Progenitor cell of endocrine pancreas (in vitro differentiated cells): ENCODE measurements at places on chromosomes 5 and 9. TPM values are rescaled to one million over a fixed set of nuclear protein-coding genes. Genes with fewer than 3 reads are reported as not detected.

DNA sequence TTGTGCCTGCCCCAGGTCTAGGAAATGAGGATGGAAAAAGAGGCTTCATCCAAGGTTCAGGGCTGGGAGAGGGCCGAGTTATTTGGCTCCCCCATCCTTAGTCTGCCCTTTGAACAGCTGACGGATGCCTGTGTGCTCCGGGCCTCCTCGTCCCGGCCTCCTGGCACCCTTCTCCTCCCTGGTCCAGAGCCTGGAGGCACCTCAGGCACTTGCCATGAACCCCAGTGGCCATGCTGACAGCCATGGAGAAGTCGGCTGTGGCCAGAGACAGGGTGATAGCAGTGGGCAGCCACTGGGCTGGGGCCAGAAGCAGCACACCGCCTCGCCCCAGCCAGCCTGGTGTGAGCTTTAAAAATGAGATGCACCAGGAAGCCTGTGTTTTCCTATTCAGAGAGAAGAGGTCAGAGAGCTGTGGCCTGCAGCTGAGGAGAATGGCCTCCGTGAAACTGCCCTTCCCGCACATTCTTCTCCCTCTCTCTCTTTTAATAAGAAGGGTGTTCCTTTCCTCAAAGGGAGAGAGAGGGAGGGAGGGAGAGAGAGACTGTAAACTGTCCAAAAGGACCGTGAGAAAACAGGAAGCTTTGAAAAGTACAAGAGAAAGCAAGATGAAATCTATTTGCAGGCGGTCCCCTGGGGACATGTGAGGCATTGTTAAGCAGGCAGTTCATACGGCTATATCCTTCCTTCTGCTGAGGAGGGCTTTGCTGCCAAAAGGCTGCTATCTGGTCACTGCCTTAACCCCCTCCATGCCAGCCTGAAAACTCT is 55.3 kb downstream of the ZNF366 start:
- H3K27me3 ChIP-seq = peaks cover 12% of the 10 kb centered on the region
- H3K4me1 ChIP-seq = no peaks in the 10 kb centered on the region
- DNase-seq = no peak
- H3K36me3 ChIP-seq = no peaks in the 10 kb centered on the region

- no peak for DNase-seq
- H3K4me3 ChIP-seq = no peak overlapping the region
- H3K36me3 ChIP-seq = peaks cover 4% of the 10 kb centered on the region
- peaks cover 41% of the 10 kb centered on the region for H3K4me1 ChIP-seq
- H3K27ac ChIP-seq = peak overlapping the region; percentile 31
Measured at GRCh38 chr5:122419142-122419894, 107.3 kb downstream of the SNCAIP start.

- H3K4me1 ChIP-seq = peaks cover 13% of the 10 kb centered on the region
- no peak overlapping the region for H3K27ac ChIP-seq
- no peak for DNase-seq
- H3K4me3 ChIP-seq = no peak overlapping the region
- peaks cover 45% of the 10 kb centered on the region for H3K27me3 ChIP-seq
Measured at GRCh38 chr9:84103651-84104377, 123.2 kb downstream of the RMI1 start.

- peaks cover 6% of the 10 kb centered on the region for H3K4me1 ChIP-seq
- no peaks in the 10 kb centered on the region for H3K36me3 ChIP-seq
- no peak overlapping the region for H3K27ac ChIP-seq
Measured at GRCh38 chr9:135533113-135533512, 11.9 kb downstream of the LCN1 start.

DNA sequence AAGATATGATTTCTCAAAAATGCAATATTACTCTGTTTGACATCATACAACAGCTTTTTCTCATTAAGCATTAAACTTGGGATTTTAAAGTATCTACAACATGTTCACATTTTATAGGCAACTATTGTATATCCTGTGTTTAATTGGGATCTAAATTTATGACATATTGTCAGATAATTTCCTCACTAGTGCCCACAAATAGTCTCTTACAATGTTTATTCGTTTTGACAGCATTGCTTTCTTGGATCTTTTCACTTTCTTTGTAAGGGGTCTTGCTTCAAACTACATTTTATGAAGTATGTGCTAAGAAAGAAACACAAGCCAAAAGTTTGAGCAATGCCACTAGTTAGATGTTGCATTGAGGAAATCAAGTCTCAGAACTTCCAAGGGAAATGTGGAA is 285.1 kb downstream of the TMEM167A start:
- no peak overlapping the region for H3K27ac ChIP-seq
- H3K4me3 ChIP-seq = no peak overlapping the region
- H3K4me1 ChIP-seq = peaks cover 2% of the 10 kb centered on the region
- no peak for DNase-seq
- no peaks in the 10 kb centered on the region for H3K27me3 ChIP-seq

- DNase-seq = no peak
- no peak overlapping the region for H3K4me3 ChIP-seq
- no peaks in the 10 kb centered on the region for H3K36me3 ChIP-seq
- H3K4me1 ChIP-seq = peaks cover 6% of the 10 kb centered on the region
- H3K27me3 ChIP-seq = peaks cover 11% of the 10 kb centered on the region
Measured at GRCh38 chr5:677131-678101, 15.7 kb downstream of the TPPP start.

GRCh38 chr9:133321411-133321935 is 14.5 kb downstream of the SURF6 start:
- H3K4me3 ChIP-seq = no peak overlapping the region
- no peak overlapping the region for H3K27ac ChIP-seq
- H3K4me1 ChIP-seq = no peaks in the 10 kb centered on the region
- H3K36me3 ChIP-seq = no peaks in the 10 kb centered on the region

DNA sequence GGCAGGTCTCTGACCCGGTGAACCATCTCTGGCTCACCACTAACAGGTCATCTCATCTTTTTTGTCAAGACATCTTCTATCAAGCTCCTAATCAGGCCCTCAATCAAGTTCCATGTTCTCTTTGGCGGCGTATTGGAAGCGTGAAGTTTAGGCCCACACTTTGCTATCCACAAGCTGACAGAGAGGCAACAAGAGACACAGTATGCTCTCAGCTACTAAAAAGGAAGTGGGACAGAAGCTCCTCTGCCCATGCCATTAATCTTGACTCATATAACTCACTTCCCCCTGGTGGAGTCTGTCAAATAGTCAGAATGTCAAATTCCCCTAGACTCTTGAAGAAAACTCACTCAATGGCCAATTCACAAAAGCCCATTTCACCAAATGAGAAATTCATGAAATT is 77.6 kb upstream of the TMC1 start:
- H3K4me1 ChIP-seq = peaks cover 3% of the 10 kb centered on the region
- no peaks in the 10 kb centered on the region for H3K36me3 ChIP-seq
- no peak for DNase-seq

- H3K36me3 ChIP-seq = no peaks in the 10 kb centered on the region
- peaks cover 25% of the 10 kb centered on the region for H3K4me1 ChIP-seq
- H3K27me3 ChIP-seq = no peaks in the 10 kb centered on the region
- no peak for DNase-seq
Measured at GRCh38 chr9:125632321-125633115, 74.5 kb downstream of the MAPKAP1 start.

- no peaks in the 10 kb centered on the region for H3K27me3 ChIP-seq
- H3K4me1 ChIP-seq = peaks cover 2% of the 10 kb centered on the region
- peaks cover 2% of the 10 kb centered on the region for H3K36me3 ChIP-seq
- H3K4me3 ChIP-seq = no peak overlapping the region
Measured at GRCh38 chr5:151123897-151124751, 33.5 kb downstream of the ANXA6 start.

DNA sequence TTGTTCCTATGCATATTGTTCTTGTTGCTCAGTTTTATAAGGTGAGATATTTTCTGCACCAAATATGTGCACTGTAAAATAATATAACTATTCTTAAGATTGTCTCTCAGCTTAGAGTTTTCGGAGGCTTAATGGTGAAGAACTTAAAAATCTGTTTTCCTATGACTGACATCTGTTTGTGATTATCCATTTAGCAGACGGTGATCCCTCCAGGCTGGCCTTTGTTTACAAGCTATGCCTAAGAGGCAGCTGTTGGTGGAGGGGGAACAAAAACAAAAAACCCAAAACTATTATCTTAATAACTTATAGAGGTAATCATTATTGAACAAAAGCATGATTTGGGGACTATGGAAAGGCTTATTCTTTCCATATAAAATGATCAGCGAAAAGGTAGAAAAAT is 658 bp downstream of the PDCD1LG2 start:
- H3K27me3 ChIP-seq = no peaks in the 10 kb centered on the region
- DNase-seq = no peak
- no peak overlapping the region for H3K27ac ChIP-seq
- no peaks in the 10 kb centered on the region for H3K4me1 ChIP-seq

DNA sequence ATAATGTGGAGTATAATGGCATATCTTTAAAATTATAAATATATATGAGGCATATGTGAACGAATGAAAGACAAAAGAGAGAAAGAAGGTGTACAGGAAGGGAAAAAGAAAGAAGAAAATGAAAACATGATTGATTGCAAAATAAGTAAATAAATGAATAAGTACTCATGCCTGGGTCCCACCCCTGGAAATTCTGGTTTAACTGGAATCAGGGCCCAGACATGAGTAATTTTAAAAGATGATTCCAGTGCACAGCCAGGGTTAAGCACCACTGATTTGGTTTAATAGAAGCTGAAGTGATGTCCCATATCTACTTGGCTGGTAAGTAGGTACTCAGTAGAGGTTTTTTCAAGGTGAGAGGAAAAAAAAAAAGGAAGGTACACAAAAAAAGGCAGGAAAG is 34.0 kb upstream of the HOMER1 start:
- H3K27ac ChIP-seq = no peak overlapping the region
- DNase-seq = no peak
- no peaks in the 10 kb centered on the region for H3K36me3 ChIP-seq
- peaks cover 23% of the 10 kb centered on the region for H3K4me1 ChIP-seq
- no peaks in the 10 kb centered on the region for H3K27me3 ChIP-seq

- H3K4me1 ChIP-seq = peaks cover 1% of the 10 kb centered on the region
- no peak overlapping the region for H3K4me3 ChIP-seq
- peaks cover 1% of the 10 kb centered on the region for H3K36me3 ChIP-seq
- no peak for DNase-seq
Measured at GRCh38 chr9:134666831-134667230, 25.2 kb downstream of the COL5A1 start.

DNA sequence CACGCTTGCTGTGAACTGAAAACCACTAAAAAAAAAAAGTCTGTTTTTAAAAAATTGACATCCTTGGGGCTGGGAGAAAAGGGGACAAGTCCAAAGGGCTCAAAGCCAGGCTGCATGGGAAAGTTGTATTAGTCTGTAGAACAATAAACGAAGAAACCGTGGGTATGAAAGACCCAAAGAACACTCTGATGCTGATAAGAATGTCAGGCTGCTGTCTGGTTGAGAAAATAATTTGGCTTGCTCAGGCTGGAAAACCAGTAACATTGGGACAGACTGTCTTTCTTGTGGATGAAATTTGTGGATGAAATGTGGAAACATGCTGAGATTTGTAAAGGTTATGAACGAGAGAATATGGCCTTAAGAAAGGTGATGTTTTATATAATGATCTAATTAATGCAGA is 68.5 kb upstream of the HSPB3 start:
- no peaks in the 10 kb centered on the region for H3K27me3 ChIP-seq
- no peak overlapping the region for H3K27ac ChIP-seq
- no peaks in the 10 kb centered on the region for H3K4me1 ChIP-seq
- no peak overlapping the region for H3K4me3 ChIP-seq

DNA sequence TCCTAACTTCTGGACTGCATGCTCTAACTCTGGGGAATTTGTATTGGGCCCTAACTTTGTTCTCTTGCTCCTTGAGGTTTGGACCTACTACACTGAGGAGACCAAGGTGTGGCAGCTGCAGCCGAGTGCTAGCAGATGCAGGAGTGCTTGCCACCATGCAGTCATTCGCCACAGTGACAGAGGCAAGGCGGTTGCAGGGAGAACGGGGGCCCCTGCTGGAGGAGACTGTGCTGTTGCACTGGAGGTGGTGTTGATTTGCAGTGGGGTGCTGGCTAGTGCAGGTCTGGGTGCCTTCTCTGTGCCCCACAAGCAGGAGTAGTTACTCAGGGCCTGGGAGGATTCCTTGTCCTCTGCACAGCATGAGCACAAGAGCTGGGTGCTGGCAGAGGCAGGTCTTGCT is 22.4 kb upstream of the DIRAS2 start:
- DNase-seq = no peak
- H3K27me3 ChIP-seq = peaks cover 41% of the 10 kb centered on the region
- H3K36me3 ChIP-seq = no peaks in the 10 kb centered on the region
- H3K4me3 ChIP-seq = no peak overlapping the region

DNA sequence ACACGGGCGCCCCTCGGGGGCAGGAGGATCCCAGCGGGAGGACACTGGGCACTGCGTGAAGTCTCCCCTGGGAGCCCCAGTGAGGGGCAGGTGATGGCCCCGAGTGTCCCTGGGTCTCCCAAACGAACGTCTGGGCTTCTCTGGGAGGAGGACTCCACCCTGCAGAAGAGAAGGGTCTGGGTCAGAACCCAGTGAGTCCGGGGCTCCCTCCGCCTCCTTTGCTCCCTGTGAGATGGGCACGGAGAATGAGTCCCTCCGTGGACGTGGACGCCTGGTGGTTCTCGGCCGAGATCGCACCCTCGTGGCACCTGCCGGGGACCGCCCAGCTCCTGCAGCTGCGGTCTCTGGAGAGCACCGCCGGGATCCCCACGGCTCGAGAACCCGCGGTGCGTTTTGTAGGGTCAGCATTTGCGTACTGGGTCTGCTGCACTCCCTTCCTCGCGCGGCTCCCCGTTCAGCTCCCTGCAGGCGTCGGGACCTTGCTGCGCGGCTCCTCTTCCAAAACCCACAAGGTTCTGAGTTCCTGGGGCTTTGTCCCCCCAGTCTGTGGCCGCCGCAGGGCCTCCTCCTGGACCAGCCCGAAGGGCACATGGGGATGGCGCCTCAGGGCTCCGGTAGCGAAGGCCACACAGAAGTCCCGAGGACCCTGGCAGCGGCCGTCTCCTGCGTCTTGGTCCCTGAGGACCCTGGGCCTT is 10.2 kb upstream of the CEP72 start:
- peaks cover 37% of the 10 kb centered on the region for H3K27me3 ChIP-seq
- no peaks in the 10 kb centered on the region for H3K36me3 ChIP-seq
- no peak overlapping the region for H3K4me3 ChIP-seq
- no peak for DNase-seq
- H3K4me1 ChIP-seq = peaks cover 11% of the 10 kb centered on the region

- H3K27ac ChIP-seq = no peak overlapping the region
- H3K36me3 ChIP-seq = no peaks in the 10 kb centered on the region
- no peak for DNase-seq
- no peak overlapping the region for H3K4me3 ChIP-seq
- no peaks in the 10 kb centered on the region for H3K27me3 ChIP-seq
Measured at GRCh38 chr5:107633171-107633901, 37.4 kb downstream of the EFNA5 start.

Gene ZNF883
- 14.1 and 16.5 TPM in 2 replicates for total RNA-seq

Gene SLU7
- total RNA-seq = 38.2 and 43.1 TPM in 2 replicates

Gene ENHO
- total RNA-seq = 4.0 and 4.5 TPM in 2 replicates

Gene ITGA2
- 5.1 and 6.6 TPM in 2 replicates for total RNA-seq

Gene TRPM3
- total RNA-seq = 1.6 and 2.6 TPM in 2 replicates

Gene S100Z
- total RNA-seq = 1.2 and 1.7 TPM in 2 replicates

Gene FGFR4
- 244 and 258 TPM in 2 replicates for total RNA-seq

Gene CATSPER3
- total RNA-seq = 1.3 and 1.4 TPM in 2 replicates

Gene SNX18
- 26.3 and 28.6 TPM in 2 replicates for total RNA-seq

Gene PTGDS
- total RNA-seq = not detected in 2 replicates

Gene FOXD4
- 0.50 and 0.58 TPM in 2 replicates for total RNA-seq

Gene FOXD1
- total RNA-seq = 0.19 and 0.29 TPM in 2 replicates

Gene SLC1A3
- total RNA-seq = 14.0 and 14.5 TPM in 2 replicates
